HEK293T (cell line): ENCODE measurements at places on chromosomes 5 and 9.
A peak's percentile ranks its signal among the peaks of the same experiment; 100 is the strongest.

DNA sequence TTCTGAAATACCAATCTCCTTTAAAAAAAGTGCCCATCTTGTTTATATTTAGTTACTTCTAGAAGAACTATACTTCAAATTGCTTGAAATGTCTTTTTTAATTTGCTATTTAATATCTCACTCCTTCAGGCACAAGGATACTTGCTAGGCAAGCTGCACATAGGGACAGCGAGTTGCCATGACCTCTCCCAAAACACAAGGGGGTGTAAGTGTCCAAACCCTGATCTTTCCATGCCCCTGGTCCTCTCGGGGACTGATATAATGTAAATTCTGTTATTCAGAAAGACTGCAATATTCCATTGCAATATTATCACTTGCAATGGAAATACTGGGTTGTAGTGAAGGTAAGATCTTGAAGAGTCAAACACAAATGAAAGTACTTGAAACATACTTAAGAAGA, 480.4 kb downstream of the CETN3 start:
- no peak for DNase-seq

DNA sequence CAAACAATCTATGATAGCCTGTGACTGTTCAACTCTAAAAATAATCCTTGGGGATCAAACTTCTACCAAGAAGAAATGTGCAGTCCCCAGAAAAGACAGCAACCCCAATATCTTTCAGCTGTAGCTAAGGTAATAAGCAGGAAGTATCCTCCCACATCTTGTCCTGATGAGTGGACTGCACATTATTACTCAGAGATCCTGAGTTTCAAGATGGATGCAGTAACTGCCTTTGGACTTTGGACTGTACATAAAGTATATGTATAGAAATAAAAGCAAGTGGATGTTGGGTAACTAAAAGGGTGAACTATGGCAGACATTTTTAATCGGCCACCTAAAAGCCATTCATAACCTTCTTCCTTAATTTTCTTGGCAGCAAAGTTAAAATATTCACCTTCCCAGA, 45.1 kb downstream of the SMIM23 start:
- DNase-seq, result no peak

GRCh38 chr9:114163517-114163951, 8.2 kb downstream of the COL27A1 start:
- DNase-seq, result peak; percentile 16

DNA sequence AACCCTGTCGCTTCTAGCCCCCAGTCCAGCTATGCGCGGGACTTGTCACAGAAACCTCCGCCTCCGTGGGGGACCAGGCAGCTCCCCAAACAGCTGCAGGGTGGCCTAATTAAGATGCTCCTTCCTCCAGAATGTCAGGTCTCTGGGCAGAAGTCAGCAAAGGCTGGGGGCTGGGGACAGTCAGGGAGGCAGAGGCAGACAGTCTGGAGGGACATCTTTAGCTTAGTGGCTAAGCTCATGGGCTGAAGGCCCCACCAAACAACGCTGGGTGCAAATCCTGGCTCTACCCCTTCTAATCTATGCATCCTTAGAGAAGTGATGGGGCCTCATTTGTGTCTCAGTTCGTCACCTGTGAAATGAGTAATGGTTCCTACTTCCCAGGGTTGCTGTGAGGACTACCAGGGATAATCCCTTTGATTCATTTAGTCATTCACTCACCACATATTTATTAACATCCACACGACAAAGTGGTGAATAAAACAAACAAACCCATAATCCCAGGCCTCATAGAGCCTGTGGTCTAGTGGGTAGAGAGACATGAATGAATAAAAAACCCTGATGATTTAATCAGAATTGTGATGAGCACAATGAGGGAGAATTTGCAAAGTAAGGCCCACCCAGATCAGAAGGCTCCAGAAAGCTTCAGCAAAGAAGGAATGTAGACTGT, 20.2 kb upstream of the MED27 start:
- no peak for DNase-seq

DNA sequence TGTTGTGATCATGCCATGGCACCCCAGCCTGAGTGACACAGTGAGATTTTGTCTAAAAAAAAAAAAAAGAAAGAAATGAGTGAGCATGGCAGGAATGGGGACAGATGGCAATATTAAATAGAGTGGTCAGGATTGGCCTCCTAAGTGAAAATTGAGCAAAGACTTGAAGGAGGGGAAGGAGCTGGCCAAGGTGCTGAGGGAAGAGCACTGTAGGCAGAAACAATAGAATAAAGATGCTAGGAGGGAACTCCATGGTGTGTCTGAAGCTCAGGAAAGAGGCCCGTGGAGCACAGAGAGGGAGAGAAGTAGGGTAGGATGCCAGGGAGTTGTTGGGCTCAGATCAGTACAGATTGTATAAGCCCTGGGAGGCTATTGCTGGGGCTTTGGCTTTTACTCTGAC, 64.4 kb upstream of the PCAT7 start:
- DNase-seq, result no peak

- no peak for DNase-seq
Observed at GRCh38 chr9:27379311-27380251, 82.6 kb upstream of the EQTN start.

DNA sequence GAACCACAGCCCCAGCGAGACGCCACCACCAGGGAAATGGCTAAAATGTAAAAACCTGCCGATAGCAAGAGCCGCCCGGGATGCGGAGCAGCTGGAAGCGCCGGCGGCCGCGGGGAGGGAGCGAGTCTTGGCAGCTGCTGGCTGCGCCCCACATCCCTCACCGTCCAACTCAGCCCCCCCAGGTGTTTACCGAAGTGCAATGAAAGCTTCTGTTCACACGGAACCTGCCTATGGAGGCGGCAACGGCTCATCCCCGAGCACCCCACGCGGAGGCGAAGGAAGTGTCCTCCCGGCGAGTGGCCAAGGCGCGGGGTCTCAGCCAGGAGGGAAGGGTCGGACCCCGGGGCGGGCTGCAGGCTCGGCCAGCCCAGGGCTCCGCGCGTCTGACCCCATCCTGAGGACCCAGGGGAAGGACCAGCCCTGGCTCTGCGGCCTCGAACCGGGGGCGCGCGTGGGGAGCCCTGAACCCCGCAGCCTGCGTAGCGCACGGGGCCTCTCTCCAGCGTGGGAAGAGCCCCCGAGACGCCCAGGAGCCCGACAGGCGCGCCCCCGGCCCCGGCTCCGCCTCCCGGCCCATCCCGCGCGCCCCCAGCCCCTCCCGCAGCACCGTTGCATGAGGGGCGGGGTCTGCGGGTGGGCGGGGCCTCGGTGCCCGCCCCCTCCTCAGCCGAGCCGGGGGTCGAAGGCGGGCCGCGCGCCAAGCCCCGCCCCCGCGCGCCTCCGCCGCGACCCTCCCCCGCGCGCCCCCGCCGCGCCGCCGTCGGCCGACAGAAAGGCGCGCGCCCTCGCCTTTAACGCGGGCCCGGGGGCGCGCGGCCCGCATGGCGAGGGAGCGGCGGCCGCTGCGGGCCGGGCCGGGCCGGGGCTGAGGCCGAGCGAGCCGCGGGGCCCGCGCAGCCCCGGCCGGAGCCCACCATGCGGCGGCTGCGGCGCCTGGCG, at the start of gene DIPK1B:
TSS of gene DIPK1B (plus strand) at position 822 of the 939 bp plus-strand sequence. CDS start at position 916, 94 bp downstream.
- DNase-seq, result peak; percentile 95

DNA sequence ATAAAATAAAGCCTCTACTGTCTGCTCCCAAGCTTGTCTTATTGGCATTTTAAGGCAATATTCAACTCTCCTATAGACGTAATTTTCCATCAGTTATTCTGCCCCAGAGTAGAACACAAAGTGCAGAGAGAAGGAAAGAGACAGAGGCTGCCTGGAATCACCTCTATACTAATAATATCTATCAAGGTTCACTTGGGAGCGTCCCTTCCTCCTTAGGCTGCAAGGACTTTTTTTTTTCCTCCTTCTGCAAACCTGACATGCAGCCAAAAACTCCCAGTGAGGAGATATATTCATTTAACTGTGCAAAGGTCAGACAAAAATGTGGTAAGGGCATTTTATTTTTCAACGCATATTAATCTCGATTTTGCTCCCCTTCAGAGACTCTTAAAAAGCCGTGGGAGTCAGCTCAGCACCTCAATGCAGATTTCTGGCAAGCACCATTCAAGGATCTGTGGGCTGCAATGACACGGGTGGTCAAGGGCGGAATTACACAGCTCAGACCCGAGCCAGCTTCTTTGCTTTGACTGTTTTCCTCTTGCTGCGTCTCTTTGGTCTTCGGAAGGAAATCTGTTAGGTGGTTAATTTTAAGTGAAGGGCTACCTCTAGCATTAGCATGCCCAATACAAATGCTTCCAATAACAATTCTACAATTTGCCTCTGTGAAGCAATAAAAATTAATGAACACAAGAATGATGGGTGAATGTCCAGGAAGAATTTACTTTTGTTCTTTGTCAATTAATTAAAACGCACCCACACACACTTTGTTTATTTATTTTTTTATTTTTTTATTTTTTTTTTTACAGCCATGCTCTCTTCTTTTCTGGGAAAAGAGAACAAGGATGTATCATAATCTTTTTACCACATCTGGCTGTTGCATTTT, 587.7 kb upstream of the GRAMD2B start:
- peak; percentile 67 for DNase-seq

- no peak for DNase-seq
Observed at GRCh38 chr9:70470050-70471015, 55.9 kb upstream of the KLF9 start.

DNA sequence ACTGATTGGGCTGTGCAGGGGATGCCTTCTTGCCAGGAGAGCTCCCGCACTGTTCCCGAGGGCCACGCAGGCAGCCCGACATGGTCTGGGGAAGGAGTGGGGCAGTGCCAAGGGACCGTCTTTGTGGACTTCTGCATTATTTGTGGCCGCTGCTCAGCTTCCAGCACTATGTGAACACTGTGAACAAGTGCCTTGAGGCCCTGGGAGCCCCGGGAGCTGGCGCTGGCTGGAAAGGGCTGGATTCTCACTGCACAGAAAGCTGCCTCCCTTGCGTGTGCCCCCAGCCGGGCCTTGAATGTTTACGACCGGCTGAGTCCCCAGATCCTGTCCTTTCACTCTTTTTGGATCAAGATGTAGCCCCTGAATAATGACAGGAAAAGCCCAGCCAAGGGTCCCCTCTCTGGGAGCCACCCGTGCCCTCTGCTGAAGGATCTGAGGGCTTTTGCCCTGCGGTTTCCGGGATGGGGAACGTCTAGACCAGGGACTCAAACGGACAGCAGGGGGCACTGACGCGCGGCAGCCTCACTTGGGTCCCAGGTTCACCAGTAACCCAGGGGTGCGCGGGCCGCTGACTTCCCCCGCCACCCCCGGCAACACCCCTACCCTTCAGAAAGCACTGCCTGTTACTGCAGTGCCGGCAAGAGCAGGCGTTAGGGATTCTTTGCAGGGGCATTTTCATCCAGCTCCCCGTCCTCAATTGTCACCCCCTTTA, 98.9 kb upstream of the FCN2 start:
- peak; percentile 20 for DNase-seq

GRCh38 chr9:82991671-82992070, 71.3 kb downstream of the RASEF start:
- no peak for DNase-seq

- no peak for DNase-seq
Observed at GRCh38 chr5:115961381-115962238, 665 bp upstream of the LVRN start.

DNA sequence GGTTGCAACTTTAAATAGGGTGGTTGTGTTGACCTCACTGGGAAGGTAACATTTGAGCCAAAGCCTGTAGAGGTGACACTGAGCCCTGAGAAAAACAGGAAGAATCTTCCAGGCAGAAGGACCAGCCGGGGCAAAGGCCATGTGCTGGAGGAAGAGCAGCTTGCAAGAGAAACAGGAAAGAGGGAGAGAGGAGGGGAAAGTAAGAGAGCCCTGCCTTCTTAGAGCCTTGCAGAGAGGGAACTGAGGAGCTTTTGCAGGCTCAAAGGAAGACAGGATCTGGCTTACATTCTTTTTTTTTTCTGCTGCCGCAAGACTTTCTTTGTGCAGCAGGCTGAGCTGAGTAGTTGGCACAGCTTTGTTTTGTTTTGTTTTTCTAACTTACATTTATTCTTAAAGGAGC, 17.4 kb downstream of the C9orf153 start:
- no peak for DNase-seq

- DNase-seq, result peak; percentile 30
Observed at GRCh38 chr9:128409978-128410377, 10.7 kb upstream of the CERCAM start.

DNA sequence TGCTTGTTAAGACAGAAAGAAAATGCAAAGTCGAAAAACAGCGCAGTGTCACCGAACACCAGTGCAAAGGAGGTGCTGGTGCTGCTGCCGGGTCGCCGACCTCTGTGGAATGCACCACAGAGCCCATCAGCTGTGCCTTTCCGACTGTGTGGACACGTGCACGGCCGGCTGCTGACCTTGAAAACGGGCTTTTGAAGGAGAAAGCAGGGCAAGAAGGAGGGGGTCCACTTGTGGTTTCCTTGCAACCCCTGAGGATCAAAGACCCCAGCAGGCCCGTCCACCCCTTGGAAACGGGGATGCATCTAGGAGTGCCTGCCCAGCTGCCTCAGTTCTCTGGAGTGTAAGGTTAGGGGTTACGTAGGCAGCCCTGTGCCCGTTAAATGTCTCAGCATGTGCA, 6.2 kb upstream of the OLFM1 start:
- no peak for DNase-seq

DNA sequence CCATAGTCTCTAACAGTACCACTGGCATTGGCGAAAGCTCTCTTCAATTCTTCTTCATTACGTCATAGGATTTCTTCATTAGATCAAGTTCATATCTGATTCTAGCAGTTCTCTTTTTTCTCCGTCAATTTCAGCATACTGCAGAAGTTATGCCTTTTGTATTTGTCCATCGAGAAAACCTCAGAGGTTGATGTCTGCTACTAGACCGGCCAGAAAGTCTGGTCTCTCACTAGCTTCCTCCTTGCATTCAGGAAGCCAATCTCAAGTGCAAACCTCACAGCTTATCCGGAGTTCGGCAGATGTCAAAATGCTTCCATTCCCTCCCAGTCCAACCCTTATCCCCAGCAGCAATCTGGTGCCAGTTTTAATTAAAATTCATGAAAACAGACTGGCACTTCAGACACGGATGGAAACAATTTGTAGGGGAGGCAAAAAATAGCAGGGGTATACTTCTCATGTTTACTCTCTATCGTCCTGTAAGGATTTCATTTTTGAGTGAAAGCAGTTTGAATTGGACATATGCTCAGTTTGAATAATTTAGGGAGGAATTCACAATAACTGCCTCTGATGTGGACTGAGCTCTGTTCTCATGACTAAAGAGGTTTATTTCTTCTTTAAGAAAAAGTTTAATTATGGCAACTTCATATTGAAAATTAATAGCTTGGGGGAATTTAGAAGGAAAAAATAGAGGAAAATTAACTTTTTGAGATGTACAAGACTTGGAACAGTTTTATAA, 56.4 kb upstream of the TMC1 start:
- no peak for DNase-seq

- DNase-seq, result peak; percentile 17
Observed at GRCh38 chr5:4700069-4700468, 440.1 kb upstream of the ADAMTS16 start.

DNA sequence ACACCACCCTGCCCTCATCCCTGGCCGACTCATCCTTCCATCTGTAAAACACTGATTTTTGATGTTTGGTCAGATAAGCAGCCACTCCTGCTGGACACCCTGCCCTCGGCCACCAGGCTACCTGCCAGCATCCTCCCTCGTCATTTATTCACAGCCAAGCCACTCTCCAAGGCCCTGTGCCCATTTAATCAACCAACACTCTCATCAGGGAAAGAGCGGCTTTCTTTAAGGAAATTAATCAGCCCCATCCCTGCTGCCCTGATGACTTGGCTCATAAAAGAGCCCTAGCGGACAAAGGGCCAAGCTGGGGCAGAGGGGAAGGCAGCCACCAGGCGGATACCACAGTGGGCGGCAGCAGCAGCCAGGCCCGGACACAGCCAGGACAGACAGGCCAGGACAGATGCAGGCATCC, 52.4 kb downstream of the GOLM1 start:
- no peak for DNase-seq

GRCh38 chr5:58598440-58598839, 15.6 kb downstream of the RAB3C start:
- DNase-seq, result no peak
